ENCODE measurements at places on chromosomes 13 and 19.

- no peak for DNase-seq
Measured at GRCh38 chr13:96993634-96994016, 651 bp downstream of the OXGR1 start.

DNA sequence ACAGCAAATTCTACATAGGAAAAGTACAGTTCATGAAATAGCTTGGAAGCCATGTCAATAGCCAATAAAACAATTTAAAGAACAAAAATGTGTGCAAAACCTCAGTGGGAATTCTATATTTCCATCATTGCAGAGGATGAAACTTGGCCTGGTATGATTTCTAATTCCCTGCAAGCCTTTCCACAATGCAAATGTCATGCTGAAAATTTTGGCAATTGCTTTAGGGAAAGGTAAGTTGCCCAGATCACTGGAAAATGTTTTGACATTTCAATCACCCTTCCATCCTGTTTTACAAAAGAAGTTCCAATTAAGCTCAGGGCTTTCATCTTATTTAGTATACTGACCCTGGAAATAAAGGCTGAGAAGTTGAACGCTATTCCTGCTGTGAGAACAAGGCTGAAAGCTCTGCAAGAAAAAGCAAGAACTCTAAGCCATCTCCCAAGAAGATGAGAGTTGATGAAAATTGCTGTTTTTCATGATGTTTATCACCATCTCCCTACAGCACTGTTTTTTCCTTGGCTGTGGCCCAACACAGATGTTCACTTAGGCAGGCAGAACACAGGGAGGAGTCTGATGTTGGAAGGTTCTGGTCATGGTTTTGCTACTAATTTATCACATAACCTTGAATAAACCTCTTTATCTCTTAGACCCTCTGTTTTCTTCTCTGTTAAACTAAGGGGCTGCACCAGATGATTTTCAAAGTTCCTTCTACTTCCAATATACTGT is 263.7 kb downstream of the KCTD12 start:
- DNase-seq, result no peak

GRCh38 chr19:16297575-16298178 is 26.9 kb upstream of the KLF2 start:
- no peak for DNase-seq

DNA sequence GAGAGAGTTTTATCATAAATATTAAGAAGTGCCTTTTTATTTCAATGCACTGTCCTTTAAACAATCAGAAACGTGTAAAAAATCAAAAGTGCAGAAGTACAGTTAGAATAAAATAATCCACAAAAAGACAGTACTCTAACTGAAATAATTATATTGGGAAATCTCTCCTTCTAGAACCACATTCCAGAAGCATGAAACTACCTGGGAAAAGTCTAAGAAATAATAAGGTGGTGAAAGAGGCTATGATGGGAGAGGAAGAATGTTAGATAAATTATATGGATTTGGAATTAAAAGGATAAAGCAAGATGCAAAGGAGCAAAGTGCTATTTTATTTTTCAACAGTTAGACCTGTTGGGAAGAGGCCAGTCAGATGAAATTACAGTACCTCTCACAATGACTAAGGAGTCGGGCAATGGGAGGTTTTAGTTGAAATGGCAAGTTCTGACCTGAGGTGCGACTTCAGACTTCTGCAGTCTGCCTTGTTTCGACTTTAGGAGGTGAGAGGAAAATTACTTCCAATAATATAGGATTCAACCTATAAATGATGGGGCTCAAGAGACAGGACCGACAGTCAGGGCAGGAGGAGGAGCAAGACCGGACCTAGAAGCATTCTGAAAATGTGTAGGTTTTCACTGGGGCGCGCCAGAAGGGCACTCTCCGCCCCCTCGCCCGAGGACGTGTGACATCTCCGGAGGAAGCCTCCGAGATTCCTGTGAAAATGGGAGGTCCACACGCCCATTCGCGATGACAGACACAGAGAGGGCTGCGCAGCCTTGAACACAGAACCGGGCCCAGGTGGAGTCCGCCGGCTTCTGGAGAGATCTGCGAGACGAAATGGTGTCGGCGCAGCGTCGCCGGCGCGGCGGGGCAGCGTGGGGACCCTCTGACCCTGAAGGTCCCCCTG is 717 bp downstream of the SPRYD7 start:
- DNase-seq, result no peak

DNA sequence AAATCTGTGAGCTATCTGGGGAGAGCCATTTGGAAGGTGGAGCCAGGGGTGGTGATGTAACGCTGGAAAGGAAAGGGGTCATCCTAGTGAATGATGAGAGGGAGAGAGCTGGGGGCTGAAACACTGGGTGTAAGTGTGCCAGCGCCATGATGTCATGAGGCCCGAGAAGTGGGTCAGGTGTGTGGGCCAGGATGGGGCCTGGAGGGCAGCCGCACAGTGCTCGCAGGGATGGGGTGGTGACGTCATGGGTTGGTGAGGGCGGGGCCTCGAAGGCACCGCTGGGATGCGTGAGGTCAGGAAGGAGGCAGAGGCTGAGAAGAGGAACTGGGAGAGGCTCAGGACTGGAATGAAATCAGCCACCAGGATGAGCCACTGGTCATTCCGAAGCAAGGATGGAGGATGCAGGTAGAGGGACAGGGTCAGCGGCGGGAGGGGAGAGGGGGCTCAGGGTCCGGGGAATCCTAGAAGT is 4.4 kb downstream of the CCDC61 start:
- DNase-seq, result no peak

DNA sequence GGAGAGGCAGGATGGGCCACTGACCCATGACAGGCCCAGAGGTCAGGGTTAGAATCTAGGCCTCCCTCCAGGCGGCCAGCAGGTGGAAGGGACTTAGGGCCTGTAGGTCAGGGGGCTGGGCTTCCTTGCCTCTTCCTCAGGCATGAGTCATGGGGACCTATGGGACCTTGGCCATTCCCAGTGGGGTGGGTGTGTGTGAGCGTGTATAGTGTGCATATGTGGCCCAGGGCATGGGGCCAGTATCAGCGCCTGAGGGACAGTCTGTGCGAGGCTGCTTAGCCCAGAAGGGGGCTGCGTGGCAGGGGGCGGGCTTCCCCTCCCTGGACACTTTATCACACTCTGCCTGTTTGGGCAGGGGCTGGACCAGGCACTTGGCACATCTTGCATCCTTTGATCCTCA is 13.3 kb downstream of the KCTD15 start:
- no peak for DNase-seq

GRCh38 chr19:28221736-28222135 is 991.2 kb downstream of the UQCRFS1 start:
- no peak for DNase-seq

- DNase-seq, result peak; percentile 27
Measured at GRCh38 chr13:76903544-76904162, 17.4 kb upstream of the KCTD12 start.

GRCh38 chr19:8194528-8195267 is 14.5 kb upstream of the CERS4 start:
- no peak for DNase-seq

GRCh38 chr13:77820431-77821149 is 98.0 kb downstream of the EDNRB start:
- no peak for DNase-seq

GRCh38 chr19:46009530-46010510 is 13.0 kb downstream of the PGLYRP1 start:
- DNase-seq, result peak; percentile 24

DNA sequence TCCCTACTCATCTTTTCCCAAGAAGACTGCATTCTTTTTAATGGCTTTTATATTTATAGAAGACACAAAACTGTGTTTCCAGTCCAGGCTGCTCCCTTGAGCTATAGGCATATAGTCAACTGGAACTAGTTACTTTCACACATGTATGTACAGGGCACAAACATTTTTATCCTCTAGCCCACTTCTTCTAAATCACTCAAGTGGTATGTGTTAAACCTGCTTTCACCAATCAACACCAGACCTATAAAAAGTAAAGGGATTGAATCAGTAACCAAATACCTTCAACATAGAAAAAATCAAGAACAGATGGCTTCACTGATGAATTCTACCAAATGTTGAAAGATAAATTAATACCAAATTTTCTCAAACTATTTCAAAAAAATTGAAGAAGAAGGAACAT is 584.2 kb upstream of the SLITRK1 start:
- no peak for DNase-seq

DNA sequence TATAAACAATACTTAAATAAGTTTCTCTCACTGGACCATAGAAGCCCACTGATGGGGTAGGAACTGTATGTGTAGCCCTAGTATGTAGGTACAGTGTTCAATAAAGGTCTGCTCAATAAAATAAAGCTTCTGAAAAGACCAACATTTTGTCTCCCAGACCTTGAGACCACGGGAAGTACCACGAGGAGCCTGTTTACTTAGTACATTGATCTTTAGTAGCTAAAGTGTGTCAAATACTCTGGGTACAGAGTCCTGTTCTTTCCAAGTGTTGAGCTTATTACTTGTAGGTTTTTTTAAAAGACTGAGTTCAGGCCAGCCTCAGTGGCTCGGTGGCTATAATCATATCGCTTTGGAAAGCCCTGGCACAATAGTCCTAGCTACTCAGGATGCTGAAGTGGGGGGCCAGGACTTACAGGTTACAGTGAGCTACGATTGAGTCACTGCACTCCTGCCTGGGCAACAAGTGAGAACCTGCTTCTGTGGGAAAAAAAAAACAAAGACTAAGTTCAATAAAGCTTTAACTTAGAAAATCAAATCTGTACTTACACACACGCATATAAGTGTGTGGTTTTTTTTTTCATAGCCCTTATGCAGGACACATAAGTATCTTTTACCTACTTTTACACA is 3.4 kb downstream of the MTRF1 start:
- DNase-seq, result no peak

DNA sequence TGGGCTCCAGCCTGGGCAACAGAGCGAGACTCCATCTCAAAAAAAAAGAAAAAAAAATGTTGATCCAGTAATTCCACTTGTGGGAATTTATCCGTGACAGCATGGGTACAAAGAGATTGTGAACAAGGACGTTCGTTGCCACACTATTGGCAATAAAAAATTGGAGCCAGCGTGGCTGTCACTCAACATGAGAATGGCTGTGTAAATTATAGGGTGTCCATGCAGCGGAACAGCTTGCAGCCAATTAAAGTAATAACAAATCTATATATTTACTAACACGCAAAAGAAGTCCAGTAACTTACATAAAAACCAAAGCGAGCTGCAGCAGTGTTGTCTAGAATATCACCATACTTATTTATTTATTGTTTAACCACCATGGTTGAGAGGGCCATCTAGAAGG is 19.3 kb downstream of the DPF1 start:
- DNase-seq, result no peak

DNA sequence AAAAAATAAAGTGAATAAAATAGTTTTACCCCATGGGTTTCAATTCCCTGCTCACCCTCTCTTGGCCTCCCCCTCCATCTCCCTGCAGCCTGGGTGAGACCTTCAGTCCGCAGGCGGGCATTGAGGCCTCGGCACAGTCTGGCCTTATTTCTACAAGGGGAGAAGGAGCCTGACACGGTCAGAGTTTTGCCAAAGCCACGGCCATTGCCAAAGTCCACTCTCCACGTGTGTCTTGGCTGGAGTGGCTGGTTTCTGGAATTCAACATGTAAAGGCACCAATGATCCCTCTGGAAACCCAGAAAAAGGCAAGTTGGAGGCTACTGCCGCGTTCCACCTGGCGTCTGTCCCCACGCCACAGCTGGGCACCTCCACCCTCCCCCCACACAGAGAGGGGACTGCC is 43.4 kb upstream of the SPACA7 start:
- DNase-seq, result no peak

GRCh38 chr13:51330791-51331190 is 8.7 kb upstream of the SERPINE3 start:
- DNase-seq, result no peak

All from nucleus accumbens (tissue), 56 donors.